Ascending aorta (tissue), 2 donors: ENCODE measurements at places on chromosomes 7 and 10.
A peak's percentile ranks its signal among the peaks of the same experiment; 100 is the strongest.

GRCh38 chr10:125087191-125087896 lies 73.0 kb downstream of the CTBP2 start:
- H3K4me3 ChIP-seq: no peak overlapping the region
- peak overlapping the region; percentile 0 for H3K27ac ChIP-seq
- peaks cover 10% of the 10 kb centered on the region for H3K4me1 ChIP-seq
- H3K27me3 ChIP-seq: no peaks in the 10 kb centered on the region
- no peak for DNase-seq

GRCh38 chr10:77082601-77083252 lies 554.9 kb downstream of the KCNMA1 start:
- H3K36me3 ChIP-seq: peaks cover 28% of the 10 kb centered on the region
- H3K27me3 ChIP-seq: no peaks in the 10 kb centered on the region
- H3K27ac ChIP-seq: no peak overlapping the region
- no peak overlapping the region for H3K4me3 ChIP-seq
- H3K4me1 ChIP-seq: peaks cover 5% of the 10 kb centered on the region

DNA sequence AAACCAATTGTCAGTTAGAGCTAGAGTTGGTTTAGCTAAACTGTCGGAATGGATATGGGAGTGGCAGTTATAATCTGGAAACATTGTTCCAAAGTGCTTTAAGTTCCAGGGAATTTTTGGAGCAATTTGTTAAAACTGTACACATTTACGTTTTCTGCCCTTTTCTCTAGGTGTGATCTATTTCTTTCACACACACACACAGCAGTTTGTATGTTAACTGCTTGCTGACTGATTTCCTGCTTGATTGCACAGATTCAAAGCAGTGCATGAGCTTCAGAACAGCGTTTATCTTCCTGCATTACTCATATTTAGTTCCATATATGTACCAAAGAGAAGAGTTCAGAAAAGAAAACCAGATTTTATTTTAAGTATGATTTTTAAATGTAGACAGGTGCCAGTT lies 57.9 kb downstream of the MGMT start:
- no peaks in the 10 kb centered on the region for H3K36me3 ChIP-seq
- no peaks in the 10 kb centered on the region for H3K4me1 ChIP-seq
- no peak for DNase-seq
- no peak overlapping the region for H3K4me3 ChIP-seq

DNA sequence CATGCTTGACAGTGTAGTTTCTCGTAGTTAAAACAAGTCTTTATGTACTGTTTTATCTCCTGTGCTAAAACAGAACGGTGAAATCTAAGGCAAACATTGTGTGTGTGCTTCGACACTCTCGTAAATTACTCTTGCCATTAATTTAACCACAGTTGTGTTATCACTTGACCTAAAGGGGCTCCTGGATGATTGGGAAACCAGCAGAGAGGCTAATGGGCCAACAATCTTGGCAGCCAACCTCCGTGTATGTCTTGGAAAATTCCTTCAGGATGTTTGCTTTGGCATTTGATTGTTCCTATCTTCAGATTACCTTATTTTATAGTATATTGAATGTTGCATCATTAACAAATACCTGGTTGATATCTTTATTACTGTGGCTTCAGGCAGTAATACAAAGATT lies 409.5 kb downstream of the SDK1 start:
- H3K27me3 ChIP-seq: no peaks in the 10 kb centered on the region
- no peak overlapping the region for H3K4me3 ChIP-seq
- no peaks in the 10 kb centered on the region for H3K36me3 ChIP-seq
- no peaks in the 10 kb centered on the region for H3K4me1 ChIP-seq

DNA sequence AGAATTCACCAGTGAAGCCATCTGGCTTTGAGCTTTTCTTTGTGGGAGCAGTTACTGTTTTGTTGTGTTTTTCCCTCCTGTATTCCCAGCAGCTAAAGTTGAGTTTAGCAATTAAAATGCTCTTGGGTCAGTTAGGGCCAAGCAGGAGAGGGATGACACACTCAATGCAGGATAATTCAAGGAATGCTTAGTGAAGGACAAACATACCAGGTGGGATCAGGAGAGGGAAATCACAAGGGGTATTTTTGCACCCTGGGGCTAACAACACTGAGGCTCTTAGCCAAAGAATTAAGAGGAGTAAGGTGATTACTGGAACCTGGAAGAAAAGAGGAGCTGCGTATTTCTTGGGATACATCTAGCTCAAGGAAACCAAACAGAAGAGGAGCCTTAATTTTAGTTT lies 82.4 kb upstream of the KCND2 start:
- DNase-seq: no peak
- H3K36me3 ChIP-seq: no peaks in the 10 kb centered on the region
- no peak overlapping the region for H3K4me3 ChIP-seq
- peaks cover under 1% of the 10 kb centered on the region for H3K4me1 ChIP-seq
- no peaks in the 10 kb centered on the region for H3K27me3 ChIP-seq
- no peak overlapping the region for H3K27ac ChIP-seq

GRCh38 chr10:60003651-60004523 lies 97.5 kb upstream of the CCDC6 start:
- no peaks in the 10 kb centered on the region for H3K36me3 ChIP-seq
- no peaks in the 10 kb centered on the region for H3K4me1 ChIP-seq
- no peak for DNase-seq
- H3K27me3 ChIP-seq: no peaks in the 10 kb centered on the region

GRCh38 chr10:119677904-119678755 lies 26.9 kb downstream of the BAG3 start:
- peaks cover 44% of the 10 kb centered on the region for H3K36me3 ChIP-seq
- H3K27me3 ChIP-seq: no peaks in the 10 kb centered on the region
- no peak for DNase-seq
- H3K27ac ChIP-seq: peak overlapping the region; percentile 85

DNA sequence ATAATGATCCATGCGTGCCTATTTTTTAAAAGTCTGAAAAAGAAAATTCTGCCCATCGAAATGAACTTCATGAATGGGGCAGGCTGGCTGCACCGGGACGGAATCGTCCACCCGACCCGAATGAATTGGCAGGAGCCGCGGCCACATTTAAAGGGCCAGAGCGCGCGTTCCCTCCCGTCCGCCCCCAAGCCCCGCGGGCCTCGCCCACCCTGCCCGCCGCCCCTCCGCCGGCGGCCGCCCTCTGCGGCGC lies 319 bp upstream of the GATA3 start:
- peaks cover 54% of the 10 kb centered on the region for H3K27me3 ChIP-seq
- H3K36me3 ChIP-seq: no peaks in the 10 kb centered on the region
- H3K4me3 ChIP-seq: peak overlapping the region; percentile 66
- no peak overlapping the region for H3K27ac ChIP-seq
- peaks cover 24% of the 10 kb centered on the region for H3K4me1 ChIP-seq

DNA sequence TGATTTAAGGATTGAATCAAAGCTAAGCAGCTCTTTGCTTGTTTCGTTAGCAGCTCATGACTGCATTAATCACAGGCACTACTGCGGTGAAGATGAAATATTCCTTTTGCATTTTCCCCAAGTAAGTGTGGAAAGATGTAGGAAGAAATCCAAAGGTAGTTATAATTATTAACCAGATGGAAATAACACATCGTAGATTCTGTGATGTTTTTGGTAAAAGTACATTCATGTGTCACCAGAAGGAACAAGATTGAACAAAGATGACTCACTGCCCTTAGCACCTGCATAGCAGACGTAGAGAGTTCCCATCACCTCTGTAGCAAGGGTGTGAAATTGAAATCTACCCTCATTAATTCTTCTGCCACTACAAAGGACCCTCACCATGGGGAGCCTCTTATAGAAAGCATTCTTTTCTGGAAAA lies 37.1 kb downstream of the SMURF1 start:
- peaks cover 16% of the 10 kb centered on the region for H3K4me1 ChIP-seq
- no peaks in the 10 kb centered on the region for H3K27me3 ChIP-seq
- no peak for DNase-seq
- H3K27ac ChIP-seq: peak overlapping the region; percentile 74

DNA sequence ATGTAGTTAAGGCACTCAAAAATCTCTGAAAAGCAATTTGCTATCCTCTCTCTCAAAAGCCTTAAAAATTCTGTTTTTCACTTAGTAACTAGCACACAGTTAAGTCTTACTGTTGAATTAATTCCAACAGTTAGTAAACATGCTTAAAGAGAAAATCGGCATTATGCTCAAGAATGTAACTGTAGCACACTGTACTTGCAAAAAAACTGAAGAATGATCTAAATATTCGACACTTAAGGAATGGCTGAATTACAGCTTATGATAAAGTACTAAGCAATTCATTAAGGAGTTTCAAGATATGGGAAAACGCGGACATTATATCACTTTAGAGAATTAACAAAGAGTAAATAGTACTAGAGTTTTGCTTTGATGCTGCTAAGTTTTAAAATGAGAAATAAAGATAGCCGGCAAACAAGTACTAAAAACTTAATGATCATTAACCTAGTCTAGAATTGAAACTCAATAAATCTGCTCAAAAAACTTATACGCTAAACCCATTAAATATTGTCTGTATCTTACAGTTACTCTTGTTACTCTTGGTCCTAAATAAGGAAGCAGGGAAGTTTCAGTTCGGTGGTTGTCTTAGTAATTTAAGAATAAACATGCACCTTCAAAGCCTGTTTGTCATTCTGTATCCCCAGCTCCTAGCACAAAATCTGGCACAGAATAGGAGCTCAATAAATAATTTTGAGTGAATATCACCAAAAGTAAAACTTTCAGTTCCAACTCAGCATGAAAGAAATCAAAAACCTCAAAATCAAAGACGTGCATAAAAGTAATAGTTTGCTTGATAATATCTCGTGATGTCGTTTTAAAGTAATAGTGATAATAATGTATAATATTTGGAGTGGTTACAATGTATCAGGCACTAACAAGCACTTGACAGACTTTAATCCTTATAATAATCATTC lies 1.2 kb downstream of the TRDMT1 start:
- no peaks in the 10 kb centered on the region for H3K27me3 ChIP-seq
- H3K4me1 ChIP-seq: no peaks in the 10 kb centered on the region

DNA sequence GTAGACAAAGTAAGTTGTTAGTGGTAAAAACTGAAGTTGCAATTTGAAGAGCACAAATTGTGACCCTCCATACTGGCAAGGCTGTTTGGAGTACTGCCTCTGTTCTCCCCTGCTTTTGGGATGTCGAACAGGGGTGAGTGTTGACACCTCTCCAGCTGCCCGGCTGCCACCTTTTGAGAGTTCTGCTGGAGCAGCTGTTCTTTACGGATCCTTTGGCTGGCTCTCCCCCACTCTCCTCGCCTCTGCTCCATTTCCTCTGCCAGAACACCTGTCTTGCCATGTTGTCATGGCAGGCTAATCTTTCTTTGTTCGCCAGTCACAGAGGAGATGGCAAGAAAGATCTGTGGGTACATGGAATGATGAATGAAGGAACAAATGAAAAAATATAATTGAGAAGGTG lies 34.9 kb downstream of the INSYN2A start:
- no peaks in the 10 kb centered on the region for H3K4me1 ChIP-seq
- no peak overlapping the region for H3K4me3 ChIP-seq
- H3K27ac ChIP-seq: no peak overlapping the region
- no peaks in the 10 kb centered on the region for H3K27me3 ChIP-seq
- no peaks in the 10 kb centered on the region for H3K36me3 ChIP-seq
- DNase-seq: no peak

DNA sequence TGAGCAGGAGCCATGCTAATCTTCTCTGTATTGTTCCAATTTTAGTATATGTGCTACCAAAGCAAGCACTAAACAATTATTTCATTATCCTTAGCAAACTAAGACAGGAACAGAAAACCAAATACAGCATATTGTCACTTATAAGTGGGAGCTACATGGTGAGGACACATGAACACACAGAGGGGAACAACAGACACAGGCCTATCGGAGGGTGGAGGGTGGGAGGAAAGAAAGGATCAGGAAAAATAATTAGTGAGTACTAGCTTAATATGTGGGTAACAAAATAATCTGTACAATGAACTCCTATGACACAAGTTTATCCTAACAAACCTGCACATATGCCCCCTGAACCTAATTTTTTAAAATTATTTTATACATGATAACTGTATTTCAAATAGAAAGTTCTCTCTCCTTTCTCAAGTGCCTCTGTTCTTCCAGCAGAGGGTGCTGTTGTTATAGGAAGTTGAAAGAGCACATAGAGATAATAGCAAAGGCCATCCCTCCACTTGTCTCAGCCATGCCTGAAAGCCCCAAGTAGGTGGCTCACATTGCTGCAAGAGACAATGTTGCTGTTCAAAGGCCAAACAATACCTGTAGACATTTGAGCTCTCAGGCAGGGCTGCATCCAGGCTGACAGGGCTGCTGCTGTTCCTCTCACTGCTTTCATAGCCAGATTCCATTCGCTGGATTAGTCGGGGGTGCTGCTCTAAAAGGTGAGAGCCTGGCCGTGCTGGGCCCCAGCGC lies 33.4 kb upstream of the PPP3CB start:
- H3K36me3 ChIP-seq: peaks cover 25% of the 10 kb centered on the region
- H3K27me3 ChIP-seq: no peaks in the 10 kb centered on the region
- no peaks in the 10 kb centered on the region for H3K4me1 ChIP-seq
- no peak overlapping the region for H3K27ac ChIP-seq
- DNase-seq: no peak

GRCh38 chr10:60955316-60955715 lies 11.3 kb upstream of the RHOBTB1 start:
- no peaks in the 10 kb centered on the region for H3K4me1 ChIP-seq
- no peaks in the 10 kb centered on the region for H3K27me3 ChIP-seq

GRCh38 chr7:127983804-127984332 lies 47.4 kb downstream of the LRRC4 start:
- no peak overlapping the region for H3K4me3 ChIP-seq
- no peaks in the 10 kb centered on the region for H3K36me3 ChIP-seq
- H3K27me3 ChIP-seq: no peaks in the 10 kb centered on the region
- no peak for DNase-seq
- H3K27ac ChIP-seq: no peak overlapping the region

DNA sequence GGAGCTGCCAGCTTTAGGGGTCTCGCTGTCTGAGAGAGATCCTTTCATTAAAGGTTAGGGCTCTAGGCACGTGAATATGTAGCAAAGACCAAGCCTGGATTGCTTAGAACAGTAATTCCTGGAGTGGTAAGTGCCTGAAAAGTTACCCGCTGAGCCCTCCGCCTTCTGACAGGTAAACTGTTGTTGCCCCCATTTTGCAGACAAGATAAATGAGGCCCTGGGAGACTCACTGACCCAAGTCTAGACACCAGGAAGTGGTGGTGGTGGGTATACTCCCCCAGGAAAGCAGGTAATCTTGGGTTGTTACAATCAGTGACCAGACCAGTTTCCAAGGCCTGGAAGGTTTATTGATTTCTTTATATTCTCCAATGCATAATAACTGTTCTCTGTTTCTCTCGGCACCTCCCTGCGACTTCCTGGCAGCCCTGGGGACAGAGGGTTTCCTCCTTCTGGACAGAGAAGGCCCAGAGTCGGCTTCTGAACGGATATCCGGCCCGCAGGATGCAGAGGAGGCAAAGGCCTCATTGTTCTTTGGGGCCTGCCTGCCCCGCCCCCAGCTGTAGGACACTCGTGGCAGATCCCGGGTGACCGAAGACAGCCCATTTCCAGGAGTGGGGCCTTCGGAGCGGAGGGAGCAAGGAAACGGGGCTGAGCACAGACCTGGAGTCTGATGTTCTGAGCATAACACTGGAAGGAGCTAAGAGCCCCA lies 1.3 kb upstream of the GRK5 start:
- H3K36me3 ChIP-seq: no peaks in the 10 kb centered on the region
- no peaks in the 10 kb centered on the region for H3K27me3 ChIP-seq
- no peaks in the 10 kb centered on the region for H3K4me1 ChIP-seq
- peak overlapping the region; percentile 97 for H3K27ac ChIP-seq
- H3K4me3 ChIP-seq: peak overlapping the region; percentile 91

- no peaks in the 10 kb centered on the region for H3K4me1 ChIP-seq
- no peak overlapping the region for H3K4me3 ChIP-seq
- no peaks in the 10 kb centered on the region for H3K36me3 ChIP-seq
Observed at GRCh38 chr10:132851451-132851850, 65.5 kb upstream of the NKX6-2 start.
